ENCODE measurements at places on chromosomes 6 and 20. TPM values are rescaled to one million over a fixed set of nuclear protein-coding genes. Genes with fewer than 3 reads are reported as not detected.

The SLC52A3 gene
- 0.06 TPM for total RNA-seq

The ZSWIM3 gene
- total RNA-seq = 4.9 TPM

DNA sequence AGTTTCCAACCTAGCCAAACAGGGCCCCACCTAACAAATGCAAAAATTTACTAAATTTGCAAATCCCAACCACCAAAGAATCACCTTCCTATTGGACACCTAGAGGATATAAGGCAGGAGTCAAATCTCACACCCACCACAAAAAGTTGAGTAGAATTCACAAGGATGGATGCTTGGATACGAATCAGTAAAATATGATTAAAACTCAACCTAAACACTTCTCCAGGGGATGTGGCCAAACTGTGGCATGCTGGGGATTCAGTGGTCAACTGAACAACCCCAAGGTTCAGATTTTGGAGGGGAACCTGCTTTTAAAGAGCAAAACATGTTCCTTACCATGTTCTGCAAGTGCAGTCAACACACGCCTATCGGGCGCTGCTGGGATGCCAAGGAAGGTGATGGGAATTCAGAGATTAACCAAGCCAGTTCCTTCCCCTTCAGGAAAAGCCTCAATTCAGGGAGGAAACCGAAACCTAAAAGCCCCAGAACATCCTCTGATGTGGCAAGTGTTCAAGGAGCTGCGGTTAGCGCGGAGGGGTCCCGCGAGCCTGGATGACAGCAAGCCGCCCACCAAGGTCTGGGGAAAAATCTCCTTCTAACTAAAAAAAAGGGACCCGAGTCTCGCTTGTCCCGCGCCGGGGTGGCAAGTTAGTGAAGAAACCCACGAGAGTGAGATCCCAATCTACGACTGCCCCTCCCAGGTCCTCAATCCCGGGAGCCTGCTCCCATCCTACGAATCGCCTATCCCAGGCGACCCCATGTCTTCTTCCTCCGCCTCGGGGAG lies 902 bp downstream of the SAMHD1 start:
- peak; percentile 48 for DNase-seq

- no peak for DNase-seq
Measured at GRCh38 chr6:7726416-7727085, 652 bp downstream of the BMP6 start.

GRCh38 chr6:19836799-19837510 lies at the start of gene ID4:
Gene ID4 (plus strand): TSS chr6:19837370. CDS start chr6:19837755, 385 bp downstream.
- DNase-seq = peak; percentile 80

- no peak for DNase-seq
Measured at GRCh38 chr6:130389142-130389541, 23.3 kb downstream of the TMEM200A start.
